ENCODE measurements at places on chromosomes 13 and 19.

DNA sequence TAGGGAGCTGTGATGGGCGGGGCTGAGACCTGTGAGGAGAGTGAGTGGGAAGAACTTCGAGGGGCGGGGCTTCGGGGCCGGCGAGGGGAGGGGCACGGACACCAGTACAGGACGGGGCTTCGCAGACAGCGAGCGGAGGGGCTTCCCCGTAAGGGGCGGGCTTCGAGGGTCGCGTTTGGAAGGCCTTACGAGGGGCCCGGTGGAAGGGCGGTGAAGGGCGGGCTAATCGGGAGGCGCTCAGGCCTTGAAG, 4.1 kb upstream of the EMP3 start:
- DNase-seq: peak; percentile 99

- no peak for DNase-seq
These were observed 2.7 kb upstream of the UBL3 start for GRCh38 chr13:29853131-29853530.

DNA sequence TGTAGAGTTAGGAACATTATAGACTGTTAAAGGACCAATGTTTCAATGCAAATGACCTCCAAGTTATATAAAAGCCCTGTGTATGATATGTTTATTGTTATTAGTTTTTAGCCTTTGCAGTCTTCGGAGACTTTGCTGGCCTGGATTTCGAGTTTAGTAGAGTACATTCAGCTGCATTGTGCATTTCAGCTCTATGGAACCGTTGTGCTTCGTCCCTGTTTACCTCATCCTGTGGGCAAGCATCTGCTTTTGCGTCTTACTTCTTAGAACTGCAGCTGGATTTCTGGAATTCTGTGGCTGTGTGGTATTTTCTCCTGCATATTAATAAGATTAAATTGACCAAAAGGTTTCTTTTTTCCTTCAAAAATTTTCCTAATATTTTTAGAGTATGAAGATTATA, 138.6 kb downstream of the KCNRG start:
- DNase-seq: no peak

- no peak for DNase-seq
These were observed 6.7 kb downstream of the ZNF708 start for GRCh38 chr19:21322528-21322927.

- no peak for DNase-seq
These were observed 98.1 kb upstream of the IRS2 start for GRCh38 chr13:109884462-109884861.

DNA sequence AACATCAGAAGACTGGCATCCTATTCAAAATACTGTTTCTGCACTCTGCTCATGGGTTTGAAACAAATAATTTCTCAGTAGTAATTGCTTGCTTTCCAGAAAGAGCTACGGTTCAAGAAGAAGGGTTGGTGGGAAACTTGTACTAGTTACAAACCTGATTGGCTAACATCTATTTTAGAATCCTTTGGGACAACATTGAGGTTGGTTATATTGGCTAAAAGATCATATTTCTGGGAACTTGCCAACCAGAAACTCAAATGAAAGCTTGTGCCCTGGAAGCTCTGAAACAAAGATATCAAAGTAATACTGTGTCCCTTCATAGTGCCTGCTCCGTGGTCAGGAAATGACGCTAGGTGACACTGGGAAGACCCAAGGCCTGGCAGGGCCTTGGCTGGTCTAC, 141.7 kb downstream of the LACC1 start:
- no peak for DNase-seq

GRCh38 chr13:36089130-36089647, 42.0 kb downstream of the DCLK1 start:
- DNase-seq: no peak

GRCh38 chr13:112169941-112170822, 103.2 kb downstream of the SOX1 start:
- no peak for DNase-seq

DNA sequence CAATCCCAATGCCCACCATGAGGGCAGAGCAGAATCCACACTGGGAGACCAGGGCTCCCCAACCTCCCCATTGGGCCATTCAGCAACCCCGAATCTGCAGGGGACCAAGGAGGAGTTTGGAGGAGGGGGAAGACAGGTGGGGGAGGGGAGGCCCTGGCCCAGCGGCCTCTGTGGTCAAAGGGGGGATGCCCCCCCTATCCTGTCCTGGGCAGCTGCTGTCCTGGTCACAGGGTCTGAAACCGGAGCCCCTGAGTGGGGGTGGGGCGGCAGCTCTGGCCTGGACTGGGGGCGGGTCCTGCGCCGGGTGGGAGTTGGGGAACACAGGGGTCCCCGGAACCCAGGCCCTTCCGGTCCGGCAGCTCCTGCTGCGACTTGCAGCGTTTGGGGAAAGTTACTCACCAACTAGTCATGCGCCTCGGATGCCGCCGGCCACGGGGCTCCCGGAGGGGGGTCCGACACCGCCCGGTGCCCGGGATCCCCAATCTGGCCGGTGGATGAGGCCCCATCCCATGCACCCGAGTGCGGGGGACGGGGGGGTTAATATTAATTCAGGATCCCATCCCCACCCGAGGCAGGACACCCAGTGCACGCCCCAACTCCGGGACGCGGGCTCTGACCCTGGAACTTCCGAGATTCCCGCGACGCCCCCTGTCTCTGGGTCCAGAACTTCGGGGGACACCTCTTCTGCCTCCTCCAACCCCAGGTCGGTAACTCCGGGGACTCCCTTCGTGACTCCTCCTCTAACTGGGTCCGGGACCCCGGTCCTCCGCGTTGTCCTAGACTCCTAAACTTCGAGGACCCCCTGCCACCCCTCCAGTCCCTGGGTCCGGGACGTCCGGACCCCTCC, 872 bp downstream of the HOMER3 start:
- DNase-seq: no peak

GRCh38 chr13:92829930-92830329, 396.7 kb upstream of the GPC6 start:
- no peak for DNase-seq

GRCh38 chr19:18868380-18869022, 27.5 kb downstream of the CERS1 start:
- DNase-seq: no peak

DNA sequence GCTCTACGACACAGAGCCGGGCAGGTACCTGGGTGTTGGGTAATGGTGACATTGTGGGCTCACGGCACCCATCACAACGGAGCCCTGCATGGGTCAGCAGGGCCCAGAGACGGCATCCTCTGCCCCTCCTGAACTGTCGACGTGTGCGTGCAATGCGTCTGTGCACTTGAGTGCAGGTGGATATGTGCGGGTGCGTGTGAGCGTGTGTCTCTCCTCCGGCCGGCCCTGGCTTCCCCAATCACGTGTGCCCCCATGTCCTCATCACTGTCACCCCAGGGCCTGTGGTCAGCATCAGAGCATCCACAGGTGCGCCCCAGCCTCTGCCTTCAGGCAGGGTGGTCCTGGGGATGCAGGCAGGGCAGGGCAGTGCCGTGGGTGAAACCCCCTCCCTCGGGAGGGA, 37.2 kb upstream of the TPM4 start:
- no peak for DNase-seq

GRCh38 chr19:3578390-3578789, 5.6 kb downstream of the HMG20B start:
- no peak for DNase-seq

DNA sequence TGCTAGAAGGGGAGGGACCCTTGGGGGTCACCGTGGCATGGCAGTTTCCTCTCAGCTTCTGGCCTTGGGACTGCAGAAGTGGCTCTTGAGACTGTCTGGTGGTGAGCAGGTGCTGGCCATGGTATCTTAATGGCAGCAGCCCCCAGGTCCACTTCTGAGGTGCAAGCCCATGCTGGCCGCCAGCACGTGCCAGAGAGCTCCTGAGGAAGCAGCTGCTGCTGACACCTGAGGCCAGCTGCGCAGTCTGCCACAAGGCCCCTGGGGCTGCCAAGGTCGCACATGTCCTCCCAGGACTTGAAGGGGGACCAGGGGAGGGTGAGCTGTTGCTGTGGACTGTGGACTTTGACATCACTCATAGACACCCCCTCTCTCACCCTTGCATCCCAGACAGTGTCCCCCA, 48.0 kb downstream of the NFIX start:
- no peak for DNase-seq

DNA sequence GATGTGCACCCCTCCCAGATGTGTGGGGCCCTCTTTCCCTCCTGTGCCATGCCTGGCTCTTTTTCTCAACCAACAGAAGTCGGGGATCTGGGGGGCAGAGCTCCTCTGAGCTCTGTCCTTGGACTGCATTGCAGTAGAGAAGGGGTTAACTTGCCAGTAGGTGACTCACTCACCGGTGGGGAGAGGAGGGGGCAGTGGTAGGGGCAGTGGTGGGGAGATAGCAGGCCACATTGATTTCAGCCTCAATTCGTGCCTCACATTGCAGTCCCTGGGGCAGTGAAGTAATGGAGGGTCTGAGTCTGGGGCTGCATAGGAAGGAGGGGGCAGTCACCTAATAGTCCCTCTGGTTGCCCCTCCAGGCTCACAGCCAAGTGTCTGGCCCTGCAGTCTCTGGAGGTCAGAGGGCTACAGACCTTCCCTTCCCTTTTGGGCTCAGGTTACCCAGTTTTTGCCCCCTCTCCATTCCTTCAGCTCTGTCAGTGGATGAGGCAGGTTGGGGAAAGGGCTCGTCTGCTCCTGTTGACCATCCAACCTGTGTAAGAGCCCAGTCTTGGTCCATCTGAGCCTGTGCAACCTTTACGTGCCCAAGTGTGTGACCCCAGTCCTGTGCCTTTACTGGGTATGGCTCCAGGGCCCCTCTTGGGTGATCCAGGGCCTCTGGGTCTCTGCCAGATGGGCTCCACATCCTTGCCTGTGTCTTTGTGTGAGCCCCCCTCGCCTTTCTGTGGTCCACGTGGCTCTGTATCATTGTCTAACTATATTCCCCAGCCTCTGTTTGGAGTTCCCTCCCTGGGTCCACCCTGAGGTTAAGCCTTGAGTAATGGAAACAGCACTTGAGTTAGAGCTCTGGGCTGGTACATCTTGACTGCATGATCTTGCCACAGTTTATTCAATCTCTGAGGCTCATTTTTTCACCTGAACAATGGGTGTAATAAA, 13.0 kb downstream of the CIC start:
- no peak for DNase-seq

GRCh38 chr13:95245071-95245470, 56.2 kb downstream of the ABCC4 start:
- no peak for DNase-seq

DNA sequence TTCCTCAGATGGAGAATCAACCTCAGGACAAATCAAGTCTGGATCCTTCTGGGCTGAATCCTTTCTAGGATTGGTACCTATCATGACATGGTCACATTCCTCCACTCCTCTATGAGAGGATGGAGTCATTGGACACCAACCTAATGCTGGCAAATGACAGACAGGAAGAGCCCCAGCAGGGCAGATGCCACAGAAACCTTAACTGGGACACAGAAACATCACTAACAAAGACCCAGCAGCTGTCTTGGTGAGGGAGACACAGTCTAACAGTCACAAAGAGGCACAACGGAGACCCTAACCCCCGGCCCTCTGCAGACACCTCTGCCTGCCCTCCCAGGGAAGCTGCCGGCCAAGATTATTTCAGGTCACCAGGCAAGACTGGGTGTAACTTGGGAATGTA, 2.1 kb downstream of the ANKRD27 start:
- DNase-seq: no peak

GRCh38 chr19:11180346-11180745, 17.0 kb downstream of the KANK2 start:
- DNase-seq: no peak

- DNase-seq: peak; percentile 66
These were observed 22.8 kb upstream of the ZBTB7A start for GRCh38 chr19:4089400-4089908.

GRCh38 chr13:99367663-99368448, 60.7 kb upstream of the GPR183 start:
- DNase-seq: no peak

DNA sequence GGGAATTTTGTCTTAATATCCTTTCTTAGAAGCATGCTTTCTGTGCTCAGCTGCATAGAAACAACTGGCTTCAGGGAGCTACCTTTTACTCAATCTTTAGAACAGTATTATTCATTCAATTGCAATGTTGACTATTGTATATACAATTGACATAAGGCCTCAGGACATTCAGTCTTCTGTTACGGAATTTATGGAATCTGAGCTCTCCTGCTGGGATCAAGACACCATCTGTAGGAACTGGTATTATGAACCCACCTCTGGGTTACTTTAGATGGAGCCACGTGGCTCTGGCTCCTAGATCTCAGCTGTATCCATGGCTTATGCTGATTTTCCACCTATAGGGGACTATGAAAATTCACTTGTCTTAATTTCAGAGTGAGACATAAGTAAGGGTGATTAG, 716.2 kb upstream of the GPC6 start:
- no peak for DNase-seq

GRCh38 chr13:108020027-108020426, 195.3 kb downstream of the LIG4 start:
- DNase-seq: no peak

DNA sequence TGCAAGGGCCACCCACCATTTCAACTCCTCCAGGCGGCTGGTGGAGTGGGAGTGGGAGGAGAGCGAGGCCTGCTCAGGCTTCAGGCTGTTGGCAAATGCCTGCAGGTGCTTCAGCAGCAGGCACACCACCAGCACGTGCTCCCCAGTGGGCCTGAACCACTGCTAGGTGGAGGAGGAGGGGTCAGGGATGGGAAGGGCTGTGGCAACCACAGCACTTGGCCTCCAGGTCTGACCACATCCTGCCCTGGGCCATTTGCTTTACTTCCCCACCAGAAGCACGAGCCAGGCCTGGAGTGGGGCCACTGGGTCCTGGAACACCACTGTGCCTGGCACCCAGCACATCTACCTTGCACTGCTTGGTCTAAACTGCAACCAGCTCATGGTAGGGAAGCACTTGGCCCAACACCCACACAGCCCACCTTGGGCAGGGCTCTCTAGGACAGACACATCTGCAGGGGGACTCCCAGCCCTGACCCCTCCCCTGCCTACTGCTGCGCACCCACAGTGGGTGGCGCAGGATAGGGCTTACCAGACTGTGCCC, 26.2 kb downstream of the TUBA3C start:
- no peak for DNase-seq

Measured in CD4-positive, alpha-beta T cell treated with Interleukin-10 for 1 hour (primary cell).